ENCODE measurements at places on chromosomes 5 and 9. TPM values are rescaled to one million over a fixed set of nuclear protein-coding genes. Genes with fewer than 3 reads are reported as not detected.

Gene TLX3
- total RNA-seq: not detected

Gene PCDHB12
- total RNA-seq: 2.7 TPM

Gene PCDHGA3
- 1.3 TPM for total RNA-seq

Gene SLC46A2
- 0.27 TPM for total RNA-seq

Gene LAMC3
- 0.50 TPM for total RNA-seq

Gene GLDC
- 0.62 TPM for total RNA-seq

Gene TAF11L10
- total RNA-seq: not detected

Gene SMIM23
- total RNA-seq: not detected

Gene CD72
- total RNA-seq: 1.0 TPM

Gene STC2
- total RNA-seq: 116 TPM

- no peak for ATAC-seq
These were observed 11.4 kb downstream of the YTHDC2 start for GRCh38 chr5:113524927-113525326.

- no peak for ATAC-seq
These were observed 47.8 kb upstream of the TMED7 start for GRCh38 chr5:115673596-115673995.

DNA sequence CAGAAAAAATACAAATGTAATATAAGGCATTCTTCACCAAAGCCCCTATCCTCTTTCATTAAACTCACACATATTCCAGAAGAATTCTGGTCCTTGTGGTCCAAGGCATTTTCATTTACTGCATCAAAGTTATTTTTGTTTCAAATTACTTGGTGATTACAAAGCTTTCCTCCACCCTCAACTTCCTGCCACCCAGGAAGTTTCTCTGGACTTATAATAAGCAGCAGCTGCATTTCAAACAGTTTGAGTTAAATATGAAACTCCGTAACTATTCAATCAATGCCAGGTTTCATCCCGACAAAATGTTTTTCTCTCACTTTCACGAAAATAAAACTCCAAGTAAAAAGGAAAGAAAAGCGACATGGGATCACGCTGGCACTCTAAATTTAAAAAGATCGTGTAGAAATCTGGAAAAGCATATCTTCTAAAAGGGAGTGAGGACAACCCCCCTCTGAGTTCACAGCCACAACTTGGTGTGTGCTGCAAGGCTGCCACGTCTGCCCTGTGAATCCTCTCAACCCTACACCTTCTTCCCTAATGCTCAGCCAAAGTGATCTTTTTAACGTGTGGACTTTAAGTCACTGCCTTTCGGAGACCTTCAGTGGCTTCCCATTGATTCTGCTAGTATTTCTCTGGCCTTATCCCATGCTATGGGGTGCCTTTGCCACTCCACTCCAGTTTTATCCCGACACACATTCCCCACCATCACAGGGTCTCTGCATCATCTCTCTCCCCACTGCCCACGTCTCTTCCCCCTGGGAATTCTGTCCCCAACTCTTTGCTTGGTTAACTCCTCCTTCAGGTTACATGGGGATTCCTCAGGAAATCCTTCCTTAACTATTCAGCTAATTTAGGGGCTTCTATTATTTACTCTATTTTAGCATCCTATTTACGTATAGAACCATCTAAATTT lies 91.1 kb upstream of the CER1 start:
- ATAC-seq: no peak

DNA sequence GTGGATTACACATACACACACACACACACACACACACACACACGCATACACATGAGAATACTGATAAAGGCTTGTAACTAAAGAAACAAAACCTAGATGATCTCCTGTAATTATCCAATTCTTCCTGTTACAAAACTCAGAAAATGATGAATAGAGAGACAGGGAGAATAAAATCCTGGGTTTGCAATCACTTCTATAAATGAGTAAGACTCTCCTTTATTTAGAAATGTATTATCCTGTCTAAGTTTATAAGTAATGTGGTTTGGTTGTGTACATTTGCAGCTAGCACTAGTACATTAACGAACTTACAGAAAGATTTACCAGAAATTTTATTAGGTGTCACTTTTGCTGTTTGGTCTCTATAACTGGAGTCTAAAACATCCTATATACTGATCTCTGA lies 2.8 kb upstream of the PRR16 start:
- no peak for ATAC-seq

DNA sequence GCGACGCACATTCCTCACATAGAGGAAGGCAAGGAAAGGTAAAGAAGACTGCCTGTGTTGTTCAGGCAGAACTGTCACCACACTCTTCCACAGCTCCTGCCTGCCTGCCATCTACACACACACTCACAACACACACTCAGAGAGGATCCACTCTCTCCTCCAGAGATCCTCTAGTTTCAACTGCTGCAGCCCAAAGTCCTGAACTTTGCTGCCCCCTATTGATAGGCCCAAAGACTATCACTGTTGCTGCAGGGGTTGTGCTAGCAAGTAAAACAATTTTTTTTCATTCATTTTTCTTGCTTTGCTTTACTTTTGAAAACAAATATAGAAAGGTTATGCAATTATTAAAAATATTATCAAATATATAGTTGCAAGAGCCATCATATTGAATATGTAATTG lies 5.9 kb upstream of the CFAP90 start:
- ATAC-seq: no peak

GRCh38 chr5:159242656-159243055 lies 20.4 kb upstream of the UBLCP1 start:
- ATAC-seq: no peak

- no peak for ATAC-seq
These were observed 7.3 kb upstream of the CTSV start for GRCh38 chr9:97046228-97046627.

DNA sequence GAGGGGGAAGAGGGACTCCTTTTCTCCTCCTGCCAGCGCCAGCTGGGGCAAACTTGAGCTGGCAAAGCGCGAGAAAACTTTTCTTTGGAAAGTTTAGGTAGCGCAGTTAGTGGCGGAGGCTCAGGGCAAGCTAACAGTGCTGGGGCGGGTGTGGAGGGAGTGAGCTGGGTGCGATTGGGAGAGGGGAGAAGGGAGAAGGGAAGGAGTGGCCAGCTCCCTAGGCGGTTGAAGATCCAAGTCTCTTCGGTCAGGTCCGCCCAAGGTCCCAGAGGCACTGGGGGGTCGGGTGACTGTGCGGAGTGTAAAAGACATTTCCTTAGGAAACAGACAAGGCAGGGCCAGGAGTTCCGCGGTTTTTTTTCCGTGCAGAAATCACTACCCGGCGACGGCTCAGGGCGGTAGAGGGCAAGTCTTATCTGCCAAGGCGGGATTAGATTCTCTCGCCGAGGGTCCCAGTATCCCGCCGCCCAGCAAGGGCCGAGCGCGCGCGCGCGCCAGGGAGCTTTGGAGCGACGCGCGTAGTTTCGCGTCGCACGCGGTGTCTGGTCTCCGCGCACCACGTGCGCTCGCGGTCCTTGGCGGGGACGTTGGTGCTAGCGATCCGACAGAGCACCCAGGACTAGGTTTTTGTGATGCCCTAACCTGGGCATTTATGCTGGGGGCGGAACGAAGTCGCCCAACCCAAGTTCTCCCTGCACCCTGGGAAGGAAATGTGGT lies 33.6 kb upstream of the NFIB start:
- ATAC-seq: peak; percentile 50

- ATAC-seq: no peak
These were observed 428 bp downstream of the EFNA5 start for GRCh38 chr5:107670087-107670931.

- no peak for ATAC-seq
These were observed 396 bp downstream of the GARIN3 start for GRCh38 chr5:157165668-157166067.

GRCh38 chr5:10317825-10318682 lies 10.4 kb upstream of the CMBL start:
- no peak for ATAC-seq

DNA sequence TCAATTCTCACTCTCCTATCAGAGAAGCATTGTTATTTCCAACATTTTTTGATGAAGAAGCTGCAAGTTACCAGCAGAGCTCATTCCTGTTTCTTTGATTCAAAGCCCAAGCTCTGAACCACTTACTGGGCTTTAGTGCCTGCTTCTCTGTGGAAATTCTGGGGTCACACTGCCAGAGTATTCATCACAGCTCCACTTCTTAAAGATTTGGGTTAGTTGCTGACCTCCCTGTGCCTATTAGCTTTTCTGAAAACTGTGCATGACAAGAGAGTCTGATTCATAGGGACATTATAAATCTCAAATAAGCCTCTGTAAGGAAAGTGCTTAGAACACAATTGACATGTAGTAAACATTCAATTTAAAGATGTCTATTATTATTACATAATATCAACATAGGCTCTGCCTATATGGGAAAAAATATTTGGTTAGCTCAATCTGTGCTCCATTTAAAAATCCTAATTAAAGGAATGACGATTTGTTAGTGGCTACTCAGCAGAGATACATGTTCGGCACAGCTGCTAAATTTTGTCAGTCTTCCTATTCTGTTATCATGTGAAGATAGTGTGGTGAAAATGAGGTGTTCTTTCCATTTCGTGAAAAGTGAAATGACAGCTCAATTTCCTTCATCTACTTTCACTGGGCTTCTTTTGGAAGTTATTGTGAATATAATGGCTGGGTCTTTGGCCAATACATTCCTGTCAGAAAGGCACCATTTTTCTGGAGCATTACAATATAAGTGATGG lies 293.0 kb downstream of the KCTD16 start:
- ATAC-seq: no peak

DNA sequence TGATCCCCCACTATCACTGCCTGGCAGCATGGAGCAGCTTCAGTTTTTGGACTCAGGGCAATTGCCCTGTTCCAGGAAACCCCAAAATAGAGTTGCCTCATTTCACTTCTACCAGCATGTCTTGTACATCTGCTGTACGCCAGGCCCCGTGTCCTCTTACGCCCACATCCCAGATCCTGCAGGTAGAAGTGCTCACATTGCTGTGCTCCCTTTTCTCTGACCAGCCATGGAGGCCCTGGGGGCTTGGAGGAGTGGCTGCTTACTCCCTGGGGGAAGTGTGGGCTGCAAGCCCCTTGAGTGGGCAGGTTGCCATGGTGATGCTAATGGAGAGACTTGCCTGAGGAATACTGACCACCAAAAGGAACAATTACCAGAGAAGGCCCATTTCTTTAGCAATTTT lies 55.6 kb upstream of the KCNIP1 start:
- ATAC-seq: no peak

- ATAC-seq: no peak
These were observed 37.1 kb downstream of the TENT4A start for GRCh38 chr5:6750142-6750840.

- ATAC-seq: peak; percentile 84
These were observed 144.2 kb upstream of the RAI14 start for GRCh38 chr5:34511915-34512314.

- no peak for ATAC-seq
These were observed 199.1 kb upstream of the MPDZ start for GRCh38 chr9:13478639-13479038.
